ENCODE measurements at places on chromosomes 16 and 17.

DNA sequence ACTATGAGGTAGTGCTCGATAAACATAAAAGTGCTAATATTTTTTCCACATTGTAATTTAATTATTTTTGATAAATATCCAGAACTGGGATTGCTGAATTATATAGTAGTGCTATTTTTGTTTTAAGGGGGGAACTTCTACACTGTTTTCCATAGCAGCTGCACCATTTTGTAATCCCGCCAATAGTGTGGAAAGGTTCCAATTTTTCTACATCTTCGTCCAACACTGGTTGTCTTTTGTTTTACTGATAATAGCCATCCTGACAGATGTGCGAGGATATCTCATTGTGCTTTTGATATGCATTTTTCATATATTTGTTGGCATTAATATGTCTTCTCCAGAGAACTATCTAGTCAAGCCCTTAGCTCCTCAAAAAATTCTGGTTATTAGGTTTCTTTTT is 259.6 kb upstream of the KCNJ16 start:
- no peak for DNase-seq

- DNase-seq: no peak
These were observed 95.2 kb upstream of the COX10 start for GRCh38 chr17:13973960-13974651.

GRCh38 chr17:29591146-29591736 is 1.7 kb upstream of the ANKRD13B start:
- peak; percentile 67 for DNase-seq

- DNase-seq: no peak
These were observed 23.3 kb upstream of the SDR42E2 start for GRCh38 chr16:22139008-22139407.

DNA sequence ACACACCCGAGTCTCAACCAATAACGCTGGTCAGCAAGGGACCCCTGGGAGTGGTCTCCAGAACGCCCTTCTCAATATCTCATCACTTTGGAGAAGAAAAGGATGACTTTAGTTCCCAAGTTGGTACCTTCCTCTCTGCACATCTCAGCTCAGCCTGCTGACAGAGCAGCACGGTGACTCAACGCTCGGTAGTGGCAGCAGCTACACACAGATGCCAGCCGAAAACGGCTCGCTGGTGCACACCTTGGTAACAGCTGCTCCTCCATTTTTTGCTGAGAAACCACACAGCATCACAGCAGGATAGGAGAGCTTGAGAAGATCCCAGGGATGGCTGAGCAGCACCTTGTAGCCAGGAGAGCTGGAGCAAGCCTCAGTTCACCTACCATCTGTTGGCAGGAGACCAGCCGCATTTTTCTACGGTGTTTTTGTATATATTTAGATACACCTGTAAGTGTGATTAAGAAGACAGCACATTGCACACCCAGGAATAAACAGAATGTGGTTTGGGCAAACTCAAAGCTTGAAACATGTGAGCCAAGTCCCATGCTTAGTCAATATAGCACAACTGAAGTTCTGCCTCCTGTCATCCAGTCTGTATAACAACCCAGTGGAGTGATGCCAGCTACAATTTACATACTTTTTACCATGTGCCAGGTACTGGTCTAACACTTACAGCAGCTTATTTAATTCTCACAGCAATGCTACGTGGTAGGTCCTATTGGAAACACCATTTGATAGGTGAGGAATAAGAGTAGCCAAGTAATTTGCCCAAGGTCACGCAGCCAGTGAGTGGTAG is 83.8 kb upstream of the ERCC4 start:
- DNase-seq: no peak

DNA sequence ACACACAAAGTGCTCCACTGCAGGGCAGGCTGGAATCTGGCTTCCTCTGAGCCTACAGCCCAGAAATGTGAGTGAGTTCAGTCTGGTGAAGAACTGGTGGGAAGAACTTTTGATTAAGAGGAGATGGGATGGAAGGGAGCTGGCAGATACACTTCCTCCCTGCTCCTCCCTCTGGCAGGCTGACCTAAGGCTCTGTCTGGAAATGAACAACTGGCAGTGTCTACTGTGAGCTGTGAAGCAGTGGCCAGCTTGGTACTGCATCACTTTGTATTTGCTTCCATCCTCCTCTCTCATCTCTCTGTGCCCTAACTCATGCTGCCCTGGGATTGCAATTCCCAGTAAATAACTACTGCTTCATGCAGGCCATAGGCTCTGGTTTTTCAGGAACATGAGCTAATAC is 45.6 kb downstream of the MAF start:
- no peak for DNase-seq

- DNase-seq: no peak
These were observed 137.0 kb upstream of the PMFBP1 start for GRCh38 chr16:72309001-72309400.

- no peak for DNase-seq
These were observed 117.8 kb upstream of the METRNL start for GRCh38 chr17:82961366-82962162.
